ENCODE measurements at places on chromosomes 4 and X.

DNA sequence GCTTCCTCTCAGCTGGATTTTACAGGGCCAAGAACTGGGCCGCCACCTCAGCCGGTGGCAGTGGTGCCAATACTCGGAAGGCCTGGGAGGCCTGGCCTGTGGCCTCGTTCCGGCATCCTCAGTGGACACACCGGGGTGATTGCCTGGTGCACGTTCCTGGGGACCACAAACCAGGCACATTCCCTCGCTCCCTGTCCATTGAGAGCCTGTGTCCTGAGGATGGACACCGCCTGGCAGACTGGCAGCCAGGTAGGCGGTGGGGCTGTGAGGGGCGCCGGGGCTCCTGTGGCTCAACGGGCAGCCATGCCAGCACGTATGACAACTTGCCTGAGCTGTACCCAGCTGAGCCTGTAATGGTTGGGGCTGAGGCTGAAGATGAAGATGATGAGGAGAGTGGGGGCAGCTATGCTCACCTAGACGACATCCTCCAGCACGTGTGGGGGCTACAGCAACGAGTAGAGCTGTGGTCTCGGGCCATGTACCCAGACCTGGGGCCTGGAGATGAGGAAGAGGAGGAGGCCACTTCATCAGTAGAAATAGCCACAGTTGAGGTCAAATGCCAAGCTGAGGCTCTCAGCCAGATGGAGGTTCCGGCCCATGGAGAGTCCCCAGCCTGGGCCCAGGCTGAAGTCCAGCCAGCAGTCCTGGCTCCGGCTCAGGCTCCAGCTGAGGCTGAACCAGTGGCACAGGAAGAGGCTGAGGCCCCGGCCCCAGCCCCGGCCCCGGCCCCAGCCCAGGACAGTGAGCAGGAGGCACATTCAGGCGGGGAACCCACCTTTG is 70.4 kb downstream of the STARD8 start:
- DNase-seq, result no peak

GRCh38 chr4:101944649-101945048 is 154.1 kb downstream of the BANK1 start:
- no peak for DNase-seq

- no peak for DNase-seq
Measured at GRCh38 chr4:1839282-1839681, 16.7 kb downstream of the LETM1 start.

DNA sequence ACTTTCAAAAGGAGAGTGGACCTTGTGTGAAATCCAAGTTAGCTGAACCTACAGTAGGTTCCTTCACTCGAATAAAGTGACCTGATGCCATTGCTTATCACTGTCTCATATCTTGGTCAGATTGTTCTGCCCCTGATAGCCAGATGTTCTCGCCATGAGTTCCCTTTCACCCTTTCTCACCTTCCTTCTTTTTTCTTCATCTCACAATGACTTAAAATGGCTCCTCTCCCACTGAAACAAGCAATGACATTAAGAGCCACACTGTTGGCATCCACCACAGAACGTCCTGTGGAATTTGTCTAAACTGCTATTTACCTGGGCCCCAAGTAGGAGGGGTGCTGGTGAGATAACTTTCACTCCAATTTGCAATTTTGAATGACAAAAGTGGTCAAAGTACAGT is 227.6 kb upstream of the PPP1R2C start:
- no peak for DNase-seq

GRCh38 chr4:113086172-113086695 is 36.8 kb downstream of the ANK2 start:
- DNase-seq, result no peak
